Left ventricle myocardium inferior (tissue), 1 donor: ENCODE measurements at places on chromosomes 3 and 15. TPM values are rescaled to one million over a fixed set of nuclear protein-coding genes. Genes with fewer than 3 reads are reported as not detected.

Gene TRPC1
- total RNA-seq = 13.9 TPM

Gene USP19
- total RNA-seq = 62.5 TPM

Gene UCN2
- 0.19 TPM for total RNA-seq

Gene CPN2
- 2.4 TPM for total RNA-seq

Gene CORO2B
- 5.0 TPM for total RNA-seq

Gene CCDC33
- 0.11 TPM for total RNA-seq

GRCh38 chr3:111627092-111627491, 31.9 kb upstream of the ZBED2 start:
- DNase-seq = no peak

GRCh38 chr15:78131295-78132061, at the start of gene CIB2:
CIB2 (minus strand) TSS chr15:78131445; CDS start chr15:78131215, 230 bp downstream.
- peak; percentile 75 for DNase-seq

- DNase-seq = no peak
Measured at GRCh38 chr3:141250828-141251227, 19.2 kb downstream of the PXYLP1 start.

DNA sequence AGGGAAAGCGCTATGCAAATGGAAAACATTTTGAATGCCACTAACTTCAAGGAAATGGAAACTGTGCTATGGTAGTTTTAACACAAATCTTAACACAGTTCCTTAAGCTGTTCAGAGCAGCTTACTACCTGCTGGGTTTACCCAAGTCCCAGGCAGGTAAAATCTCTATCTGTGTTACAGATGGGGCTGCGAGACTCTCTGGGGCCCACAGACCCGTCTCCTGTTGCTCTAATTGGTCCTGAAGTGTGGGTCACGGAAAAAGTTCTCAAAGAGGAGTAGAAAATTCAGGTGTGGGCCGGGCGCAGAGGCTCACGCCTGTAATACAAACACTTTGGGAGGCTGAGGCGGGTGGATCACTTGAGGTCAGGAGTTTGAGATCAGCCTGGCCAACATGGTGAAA, 16.9 kb upstream of the ZFYVE19 start:
- no peak for DNase-seq

- DNase-seq = no peak
Measured at GRCh38 chr3:14397531-14397930, 4.9 kb upstream of the SLC6A6 start.

DNA sequence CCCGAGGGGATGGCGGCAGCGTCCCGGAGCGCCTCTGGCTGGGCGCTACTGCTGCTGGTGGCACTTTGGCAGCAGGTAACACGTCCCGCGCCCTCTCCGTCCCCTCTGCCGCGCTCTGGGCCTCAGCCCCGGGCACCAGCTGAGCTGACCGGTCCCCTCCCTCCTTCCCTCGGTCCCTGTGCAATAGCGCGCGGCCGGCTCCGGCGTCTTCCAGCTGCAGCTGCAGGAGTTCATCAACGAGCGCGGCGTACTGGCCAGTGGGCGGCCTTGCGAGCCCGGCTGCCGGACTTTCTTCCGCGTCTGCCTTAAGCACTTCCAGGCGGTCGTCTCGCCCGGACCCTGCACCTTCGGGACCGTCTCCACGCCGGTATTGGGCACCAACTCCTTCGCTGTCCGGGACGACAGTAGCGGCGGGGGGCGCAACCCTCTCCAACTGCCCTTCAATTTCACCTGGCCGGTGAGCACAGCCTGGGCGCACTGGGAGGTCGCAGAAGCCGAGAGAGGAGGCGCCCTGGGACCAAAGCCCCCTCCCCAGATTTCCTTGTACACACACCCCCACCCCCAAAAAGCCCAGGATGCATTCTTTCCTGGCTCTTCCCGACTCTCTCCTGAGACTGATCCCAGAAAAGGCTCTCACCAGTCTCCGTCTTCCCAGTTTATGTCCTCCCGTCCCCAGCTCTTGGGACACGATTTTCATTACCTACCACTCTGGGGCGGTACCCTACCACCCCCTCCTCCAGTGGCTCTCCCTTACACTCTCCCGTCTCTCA, 705 bp downstream of the DLL4 start:
- peak; percentile 57 for DNase-seq

- no peak for DNase-seq
Measured at GRCh38 chr3:103218793-103219192, 784.0 kb downstream of the ZPLD1 start.

DNA sequence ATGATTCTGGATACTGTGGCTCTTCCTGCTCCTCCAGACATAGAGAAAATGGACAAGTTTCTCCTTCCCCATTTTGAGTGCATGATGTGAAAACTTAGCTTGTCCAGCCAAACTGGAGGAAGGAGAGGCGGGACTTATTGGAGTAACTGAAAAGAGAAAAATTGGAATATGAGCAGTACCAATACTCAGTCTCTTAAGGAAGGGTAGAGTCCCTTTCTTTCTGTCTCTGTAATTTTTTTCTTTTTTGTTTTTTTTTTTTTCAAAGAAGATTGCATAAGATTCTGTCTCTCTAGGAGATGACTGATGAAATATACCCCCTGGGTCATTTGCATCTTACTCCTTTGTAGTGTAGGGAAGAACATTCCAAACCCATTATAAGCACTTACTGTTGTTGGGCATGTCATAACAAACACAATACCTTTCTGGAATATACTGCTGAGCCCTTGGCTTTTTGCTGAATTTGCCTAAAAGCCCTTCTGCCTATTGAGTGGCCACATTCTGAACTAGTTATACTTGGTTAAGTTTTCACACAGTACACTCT, 498.1 kb upstream of the TPRG1 start:
- DNase-seq = no peak

GRCh38 chr3:127213381-127213918, 20.5 kb downstream of the PRR23E start:
- DNase-seq = no peak

GRCh38 chr15:93748710-93749109, 482.7 kb upstream of the MCTP2 start:
- DNase-seq = no peak

DNA sequence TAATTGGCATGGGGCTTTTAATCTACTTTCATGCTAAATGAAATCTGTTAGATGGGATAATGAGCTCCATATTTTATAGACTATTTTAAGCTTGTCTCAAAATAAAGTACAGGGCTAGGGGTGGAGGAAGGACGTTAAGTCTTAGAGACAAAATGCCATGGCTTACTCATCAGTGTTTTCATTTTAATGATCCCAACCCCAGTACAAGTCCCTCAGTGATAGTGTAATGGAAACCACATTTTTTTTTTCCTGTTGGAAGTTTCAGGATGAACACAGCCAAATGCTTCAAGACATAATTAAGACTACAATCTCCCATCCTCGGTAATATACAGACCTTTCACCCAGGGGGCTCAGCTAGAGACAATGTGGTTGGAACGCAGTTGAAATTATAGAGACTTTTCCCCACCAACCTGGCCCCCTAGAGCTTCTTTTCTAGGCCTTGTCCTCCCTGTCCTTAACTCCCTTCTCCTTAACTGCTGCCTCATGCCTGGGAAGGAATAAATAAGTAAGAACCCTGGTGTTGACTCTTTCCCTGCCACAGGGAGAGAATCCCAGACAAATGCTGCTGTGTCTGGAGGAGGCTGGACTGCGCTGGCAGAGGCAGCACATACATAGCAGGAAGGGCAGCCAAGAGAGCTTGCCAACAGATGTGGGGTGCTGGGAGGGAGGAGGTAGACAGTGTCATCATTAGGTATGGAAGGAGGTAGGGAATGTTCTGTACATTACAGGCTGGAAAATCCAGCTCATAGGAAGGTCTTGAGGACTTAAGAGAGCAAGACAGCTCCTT, 115.4 kb upstream of the ROPN1 start:
- no peak for DNase-seq

DNA sequence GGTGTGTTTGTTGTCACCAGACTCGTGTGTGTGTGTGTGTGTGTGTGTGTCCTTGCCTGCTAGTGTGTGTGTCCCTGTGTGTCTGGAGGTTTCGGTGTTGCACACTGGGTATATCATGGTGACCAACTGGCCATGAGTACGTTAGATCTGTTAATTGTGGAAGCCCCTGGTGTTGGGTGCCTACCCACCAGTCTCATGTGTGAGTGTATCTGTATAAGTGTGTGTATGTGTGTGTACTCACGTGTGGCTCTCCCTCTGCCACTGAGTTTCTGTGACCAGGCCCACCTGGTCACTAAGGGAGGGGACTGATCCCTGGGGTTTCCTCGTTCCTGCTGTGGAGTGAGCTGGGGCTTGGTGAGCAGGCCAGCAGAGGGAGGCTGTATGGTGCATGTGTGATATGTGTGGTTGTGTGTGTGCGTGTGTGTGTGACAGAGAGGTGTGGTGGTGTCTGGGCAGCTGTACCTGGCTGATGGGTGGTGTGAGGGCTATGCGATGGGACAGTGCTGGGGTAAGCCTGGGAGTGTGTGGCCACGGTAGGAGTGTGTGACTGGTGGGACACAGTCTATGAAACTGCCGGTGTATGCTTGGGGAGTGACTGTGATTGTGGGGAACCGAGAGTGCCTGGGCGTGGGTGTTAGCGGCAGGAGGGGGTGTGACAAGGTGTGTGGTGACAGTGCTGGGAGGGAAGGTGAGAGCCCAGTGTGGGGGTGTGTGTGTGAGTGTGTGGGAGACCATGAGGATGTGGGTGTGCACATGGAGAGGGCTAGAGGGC, 1.8 kb downstream of the PRKCD start:
- no peak for DNase-seq

- no peak for DNase-seq
Measured at GRCh38 chr3:61978460-61979419, 394.6 kb downstream of the FEZF2 start.

- no peak for DNase-seq
Measured at GRCh38 chr15:92883876-92884435, 16.2 kb upstream of the CHD2 start.

DNA sequence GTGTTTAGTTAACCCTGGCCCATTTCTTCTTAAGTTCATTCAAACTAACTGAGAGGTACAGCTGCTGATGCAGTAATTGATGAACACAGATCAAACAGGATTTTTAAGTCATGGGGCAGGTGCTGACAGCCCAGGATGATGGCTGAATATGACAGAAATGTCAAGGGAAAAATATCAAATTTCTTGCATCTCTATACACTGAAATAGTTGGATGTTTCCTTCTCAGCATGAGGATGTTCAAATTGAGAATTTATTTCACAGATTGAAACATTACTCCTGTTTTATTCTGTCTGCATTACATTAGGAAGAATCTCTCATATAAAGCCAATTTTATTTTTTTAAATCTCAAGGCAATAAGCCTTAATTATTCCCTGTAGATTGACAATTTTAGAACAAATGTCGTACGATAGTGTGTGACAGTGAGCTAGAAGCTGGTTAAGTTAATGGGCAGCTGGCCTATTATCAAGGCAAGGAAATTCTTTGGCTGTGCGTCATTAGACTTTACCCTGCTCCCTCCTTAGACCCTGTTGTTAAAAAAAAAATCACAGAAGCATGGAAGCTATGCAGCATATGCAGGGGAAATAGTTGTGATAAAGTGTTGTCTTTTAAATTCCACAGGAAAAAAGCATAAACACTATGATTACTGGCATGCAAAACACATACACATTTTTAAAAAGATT, 183.8 kb upstream of the KCNMB2 start:
- DNase-seq = no peak
